ENCODE measurements at places on chromosomes 3 and 15.

DNA sequence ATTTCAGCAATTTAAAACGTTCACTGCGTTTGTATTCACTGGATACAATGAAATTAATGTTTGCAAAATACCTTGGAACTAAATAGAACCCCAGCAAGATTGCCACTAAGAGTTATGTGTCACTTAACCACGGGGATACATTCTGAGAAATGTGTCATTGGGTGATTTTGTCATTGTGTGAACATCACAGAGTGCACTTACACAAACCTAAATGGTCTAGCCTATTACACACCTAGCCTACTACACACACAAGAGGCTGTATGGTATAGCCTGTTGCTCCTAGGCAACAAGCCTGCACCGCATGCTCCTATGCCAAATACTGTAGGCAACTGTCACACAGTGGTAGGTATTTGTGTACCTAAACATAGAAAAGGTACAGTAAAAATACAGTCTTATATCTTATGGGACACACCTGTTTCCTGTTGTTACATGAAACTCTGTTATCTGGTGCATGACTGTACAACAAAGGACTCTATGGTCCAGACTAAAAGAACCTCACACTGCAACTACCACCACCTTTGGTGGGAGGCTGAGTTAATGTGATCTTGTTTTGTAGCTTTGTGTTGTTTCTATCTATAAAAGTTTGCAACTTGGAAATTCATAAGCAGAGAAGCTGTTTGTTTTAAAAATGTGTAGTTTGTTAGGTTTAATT, 92.2 kb upstream of the NTRK3 start:
- no peak for DNase-seq

- no peak for DNase-seq
Observed at GRCh38 chr3:45170096-45170495, 23.9 kb upstream of the CDCP1 start.

DNA sequence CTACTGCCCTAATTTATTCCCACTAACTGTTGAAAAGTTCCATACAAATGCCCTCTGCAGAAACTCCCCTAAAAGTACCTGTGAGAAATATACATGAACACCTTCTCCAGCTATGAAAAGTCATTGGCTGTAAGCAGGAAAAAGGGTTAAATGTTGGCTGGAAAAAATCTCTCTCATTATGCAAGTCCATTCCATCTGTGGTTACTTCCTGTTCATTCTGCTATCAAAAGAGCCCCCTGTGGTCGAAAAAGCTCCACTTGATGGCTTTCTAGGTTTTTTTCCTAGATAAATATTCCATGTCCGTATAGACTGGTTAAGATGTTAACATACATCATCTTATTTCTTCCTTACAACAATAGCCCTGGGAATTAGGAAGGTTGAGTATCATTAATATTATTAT, 56.2 kb upstream of the AKAP13 start:
- DNase-seq = no peak

GRCh38 chr15:58574631-58575030, 142.8 kb downstream of the LIPC start:
- DNase-seq = no peak

- no peak for DNase-seq
Observed at GRCh38 chr3:112767777-112768176, 78.9 kb downstream of the CD200R1L start.

DNA sequence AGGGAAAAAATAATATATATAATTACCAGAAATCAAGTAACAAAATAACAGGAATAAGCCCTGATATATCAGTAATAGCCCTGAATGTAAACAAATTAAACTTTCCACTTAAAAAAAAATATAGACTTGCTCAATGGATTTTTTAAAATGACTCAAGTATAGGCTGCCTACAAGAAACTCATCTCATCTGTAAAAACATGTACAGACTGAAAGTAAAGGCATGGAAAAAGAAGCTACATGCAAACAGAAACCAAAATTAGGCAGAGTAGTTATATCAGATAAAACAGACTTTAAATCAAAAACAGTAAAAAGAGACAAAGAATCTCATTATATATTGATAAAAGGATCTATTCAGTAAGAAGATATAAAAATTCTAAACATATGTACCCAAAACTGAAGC, 82.4 kb upstream of the STT3B start:
- DNase-seq = no peak

DNA sequence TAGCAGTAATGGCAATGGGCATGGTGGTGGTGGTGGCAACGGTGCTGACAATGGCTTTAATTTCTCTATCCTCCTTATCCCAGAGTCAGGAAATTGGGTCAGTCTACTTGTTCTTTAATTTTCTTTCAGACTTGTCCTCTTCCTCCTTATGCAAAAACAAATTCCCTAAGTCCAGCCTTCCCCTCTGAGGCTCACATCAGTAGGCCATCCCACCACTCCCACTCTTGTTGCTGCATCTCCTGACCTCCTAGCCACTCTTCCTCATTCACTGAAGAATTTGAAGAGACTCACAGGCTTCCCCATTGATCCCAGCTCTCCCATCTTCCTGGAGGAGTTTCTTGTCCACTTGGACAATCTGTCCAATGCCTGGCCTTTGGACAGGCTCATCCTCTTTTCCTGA, 19.9 kb downstream of the DNAJB8 start:
- no peak for DNase-seq

GRCh38 chr15:44340410-44340809, 51.9 kb downstream of the GOLM2 start:
- DNase-seq = no peak

DNA sequence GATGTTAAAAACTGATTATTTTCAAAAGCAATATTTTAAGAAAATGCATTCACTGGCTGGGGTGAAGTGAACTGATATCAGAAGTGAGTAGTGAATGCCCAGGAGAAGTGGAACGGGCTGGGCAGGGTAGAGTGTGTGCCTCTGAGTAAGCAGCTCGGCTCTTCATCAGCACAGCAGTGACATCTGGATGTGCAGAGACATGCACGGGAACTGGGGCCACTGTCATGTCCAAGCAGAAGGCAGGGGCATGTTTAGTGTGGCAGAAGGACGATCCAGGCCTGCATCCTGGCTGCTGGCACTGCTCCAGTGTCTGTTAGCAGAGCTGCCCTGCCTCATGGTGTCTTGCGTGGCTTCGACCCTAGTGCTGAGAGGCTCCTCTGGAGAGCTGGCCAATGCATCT, 305.6 kb upstream of the LRRFIP2 start:
- no peak for DNase-seq

DNA sequence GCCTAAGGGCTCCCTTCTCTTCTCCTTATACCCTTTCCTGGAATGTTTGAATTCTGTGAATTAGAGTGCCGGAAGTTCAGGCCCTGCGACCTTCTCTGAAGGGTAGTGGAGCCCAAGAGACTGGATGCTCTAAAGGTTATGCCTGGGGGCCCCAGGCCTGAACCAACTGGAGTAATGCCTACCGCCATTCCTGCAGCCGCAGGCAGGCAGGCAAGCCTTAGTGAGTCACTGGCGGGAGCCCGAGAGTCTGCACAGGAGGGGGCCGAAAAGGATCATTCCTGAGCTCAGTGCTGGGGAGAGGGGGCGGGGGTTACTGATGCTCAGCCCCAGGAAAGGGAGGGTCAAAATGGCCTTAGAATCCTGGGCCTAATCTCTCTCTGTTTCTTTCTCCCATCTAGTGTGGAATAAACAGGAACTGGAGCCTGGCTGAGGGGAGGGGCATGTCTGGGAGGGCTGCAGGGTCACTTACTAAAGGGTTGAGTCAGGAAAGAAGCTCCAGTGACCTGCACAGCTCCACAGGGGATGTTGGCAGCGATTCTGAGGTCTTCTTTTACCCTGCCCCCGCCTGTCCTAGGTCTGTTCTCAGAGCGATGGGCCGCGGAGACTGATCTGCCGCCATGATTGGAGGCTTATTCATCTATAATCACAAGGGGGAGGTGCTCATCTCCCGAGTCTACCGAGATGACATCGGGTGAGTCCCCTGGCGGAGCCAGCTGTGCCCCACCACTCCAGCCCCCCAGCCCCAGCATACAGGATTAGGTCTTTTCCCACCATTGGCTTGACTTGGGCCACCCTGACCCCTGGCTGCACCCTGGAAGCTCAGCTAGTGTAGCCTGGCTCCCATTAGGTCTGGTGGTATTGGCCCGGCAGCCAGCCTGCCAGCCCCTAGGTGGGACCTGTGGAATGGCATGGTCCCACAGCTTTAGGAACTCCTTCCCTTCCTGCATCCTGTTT, 2.0 kb downstream of the AP2M1 start:
- peak; percentile 76 for DNase-seq

DNA sequence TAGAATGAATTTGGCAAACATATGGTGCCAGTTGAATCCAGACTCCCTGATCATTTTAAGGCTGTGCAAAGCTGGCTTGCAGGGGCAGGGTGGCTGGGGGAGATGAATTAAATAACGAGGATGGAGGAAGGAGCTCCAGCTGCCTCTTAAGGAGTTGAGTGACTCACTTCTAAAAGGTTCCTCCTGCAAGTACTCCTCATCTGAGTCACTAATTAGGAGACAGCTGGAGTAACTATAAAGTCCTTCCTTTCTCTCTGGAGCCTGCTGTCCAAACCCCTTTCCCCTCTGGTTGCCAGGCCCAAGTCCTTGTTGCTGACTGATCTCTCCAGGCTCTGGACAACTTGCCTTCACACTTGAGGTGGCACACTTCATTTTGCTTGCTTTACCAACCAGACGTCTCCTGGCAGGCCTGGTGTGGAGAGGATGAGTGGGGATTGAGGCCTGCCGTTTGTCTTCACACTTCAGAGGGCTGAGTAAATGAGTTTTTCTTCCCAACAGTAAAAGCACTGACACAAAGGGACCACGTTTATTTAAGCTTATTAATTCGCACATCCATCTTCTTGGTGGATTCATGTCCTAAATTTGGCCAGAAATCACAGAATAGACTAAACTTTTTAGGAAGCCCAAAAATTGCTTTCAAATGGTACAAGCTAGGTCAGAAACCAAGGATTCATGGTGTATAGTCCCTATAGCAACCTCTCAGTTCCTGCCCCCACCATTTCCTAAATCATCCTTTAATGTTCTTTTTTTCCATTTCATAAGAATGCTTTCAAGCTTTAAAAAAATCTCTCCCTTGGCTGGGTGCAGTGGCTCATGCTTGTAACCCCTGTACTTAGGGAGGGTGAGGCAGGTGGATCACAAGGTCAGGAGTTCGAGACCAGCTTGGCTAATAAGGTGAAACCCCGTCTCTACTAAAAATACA, 90.5 kb upstream of the MYRIP start:
- DNase-seq = no peak

DNA sequence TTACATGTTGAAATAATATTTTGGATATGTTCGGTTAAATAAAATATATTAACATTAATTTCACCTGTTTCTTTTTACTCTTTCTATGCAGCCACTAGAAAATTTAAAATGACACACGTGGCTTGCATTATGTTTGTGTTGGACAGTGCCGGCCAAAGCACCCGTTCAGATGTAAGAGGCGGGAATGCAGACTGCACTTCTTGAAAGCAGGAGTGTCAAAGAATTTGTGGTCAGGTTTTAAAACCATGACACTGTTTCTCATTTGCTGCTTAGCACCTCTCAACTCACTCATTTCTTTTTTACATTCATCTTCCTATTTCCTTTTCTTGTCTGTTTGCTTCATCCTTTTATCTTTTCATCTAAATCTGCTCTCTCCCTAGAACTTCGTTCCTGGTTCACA, 35.3 kb upstream of the MINAR1 start:
- DNase-seq = no peak

DNA sequence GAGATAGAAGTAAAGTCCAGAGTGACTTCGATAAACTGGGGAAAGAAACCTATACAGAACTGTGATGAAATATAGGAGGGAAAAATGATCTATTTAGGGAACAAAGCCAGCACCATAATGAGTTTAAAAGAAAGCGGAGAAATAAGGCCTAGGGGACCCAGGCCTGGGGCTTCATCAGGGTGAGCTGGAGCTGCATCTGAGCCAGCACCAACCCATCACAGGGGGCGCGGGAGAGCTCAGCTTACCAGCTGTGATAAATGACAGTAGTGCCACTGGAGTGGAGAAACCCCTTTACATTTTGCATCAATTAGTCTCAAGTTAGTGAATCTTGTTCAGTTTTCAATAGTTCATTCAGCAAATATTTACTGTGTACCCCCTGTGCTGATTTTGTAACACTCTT, 21.3 kb downstream of the PODXL2 start:
- DNase-seq = no peak

DNA sequence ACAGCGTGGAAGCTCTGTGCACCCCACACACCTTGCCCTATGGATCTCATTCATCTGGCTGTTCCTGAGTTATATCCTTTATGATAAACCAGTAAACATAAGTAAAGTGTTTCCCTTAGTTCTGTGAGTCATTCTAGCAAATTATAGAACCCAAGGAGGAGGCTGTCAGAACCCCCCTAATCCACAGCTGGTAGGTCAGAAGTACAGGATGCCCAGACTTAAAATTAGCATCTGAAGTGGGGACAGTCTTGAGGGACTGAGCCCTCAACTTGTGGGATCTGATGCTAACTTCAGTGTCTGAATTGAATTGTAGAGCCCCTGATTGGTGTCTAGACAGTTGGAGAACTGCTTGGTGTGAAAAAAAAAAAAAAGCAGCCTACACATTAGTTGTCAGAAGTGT, 75.1 kb downstream of the B3GNT5 start:
- DNase-seq = no peak

DNA sequence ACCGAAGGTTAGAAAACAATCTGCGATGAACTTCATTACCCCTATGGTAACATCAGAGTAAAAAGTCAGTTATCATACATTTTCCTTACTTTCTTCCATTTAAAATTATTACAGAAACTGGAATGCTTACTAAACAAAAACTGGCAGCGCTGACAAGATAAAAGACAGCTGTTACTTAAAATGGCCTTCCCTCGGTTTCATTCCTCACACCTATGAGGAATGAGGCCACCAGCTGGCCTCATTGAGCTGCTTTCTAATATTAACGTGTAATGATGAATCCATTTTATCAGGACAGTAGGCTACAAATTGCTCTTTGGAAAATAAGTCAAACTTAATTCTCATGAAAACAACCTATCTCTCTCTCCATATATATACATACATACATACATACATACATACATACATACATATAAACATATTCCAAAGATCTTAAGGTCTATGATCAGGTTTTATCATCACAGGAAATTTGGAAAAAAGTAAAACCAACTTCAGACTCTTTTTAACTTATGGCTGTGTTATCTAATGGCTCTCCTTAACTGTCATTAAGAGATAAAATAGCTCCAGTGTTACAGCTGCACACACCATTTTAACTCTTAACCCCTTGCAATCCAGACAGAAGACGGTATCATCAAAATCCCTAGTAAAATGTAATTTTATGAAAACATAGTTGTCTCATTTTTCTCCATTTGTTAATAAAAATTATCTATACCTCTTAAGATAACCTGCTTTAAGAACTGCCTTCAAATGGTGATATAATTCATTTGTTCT, 5.2 kb downstream of the CCNL1 start:
- no peak for DNase-seq

GRCh38 chr3:59456852-59457485, 407.1 kb upstream of the CFAP20DC start:
- DNase-seq = no peak
